ENCODE measurements at places on chromosomes 2 and 18.
A peak's percentile ranks its signal among the peaks of the same experiment; 100 is the strongest.

DNA sequence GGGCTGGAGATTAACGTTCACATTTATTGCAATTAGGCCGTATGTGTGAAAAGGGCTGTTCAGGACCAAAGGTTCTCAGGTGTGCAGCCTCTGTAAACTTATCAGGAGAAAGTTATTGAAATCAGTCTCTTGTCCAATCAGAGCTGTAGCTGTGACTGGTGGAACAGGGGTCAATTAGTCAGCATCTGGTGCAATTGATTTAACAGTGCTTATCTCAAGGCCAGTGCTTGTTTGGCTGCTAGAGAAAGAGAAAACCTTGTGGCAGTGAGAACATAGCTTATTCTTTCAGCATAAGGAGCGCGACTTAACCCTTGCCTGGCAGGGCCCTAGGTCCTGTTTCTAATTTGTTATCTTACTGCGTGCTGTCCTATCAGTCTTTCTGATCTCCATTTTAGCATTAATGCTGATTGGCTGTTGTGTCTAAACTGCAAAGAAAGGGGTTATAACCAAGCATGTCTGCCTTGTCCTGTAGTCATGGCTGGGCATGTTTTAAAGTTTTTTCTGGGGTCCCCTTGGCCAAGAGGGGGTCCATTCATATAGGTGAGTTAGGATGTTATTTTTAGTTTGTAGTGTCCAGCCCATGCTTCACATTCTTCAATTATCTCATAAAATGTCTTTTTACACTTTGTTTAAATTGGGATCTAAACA, 66.4 kb downstream of the CYB5A start:
- H3K4me1 ChIP-seq, result no peaks in the 10 kb centered on the region
- peaks cover 3% of the 10 kb centered on the region for H3K27me3 ChIP-seq
- H3K4me3 ChIP-seq, result no peak overlapping the region
- no peak overlapping the region for H3K27ac ChIP-seq
- no peak for DNase-seq
- no peaks in the 10 kb centered on the region for H3K36me3 ChIP-seq

- H3K27ac ChIP-seq, result no peak within 1 kb of the TSS
- H3K36me3 ChIP-seq, result no peaks in the 10 kb centered on the region
- peaks cover 18% of the 10 kb centered on the region for H3K4me1 ChIP-seq
- DNase-seq, result no peak
- H3K27me3 ChIP-seq, result peaks cover 7% of the 10 kb centered on the region
Measured at GRCh38 chr2:168801961-168802858, at the start of gene NOSTRIN. Gene NOSTRIN (plus strand): TSS chr2:168802637. CDS start chr2:168802647, 10 bp downstream.

DNA sequence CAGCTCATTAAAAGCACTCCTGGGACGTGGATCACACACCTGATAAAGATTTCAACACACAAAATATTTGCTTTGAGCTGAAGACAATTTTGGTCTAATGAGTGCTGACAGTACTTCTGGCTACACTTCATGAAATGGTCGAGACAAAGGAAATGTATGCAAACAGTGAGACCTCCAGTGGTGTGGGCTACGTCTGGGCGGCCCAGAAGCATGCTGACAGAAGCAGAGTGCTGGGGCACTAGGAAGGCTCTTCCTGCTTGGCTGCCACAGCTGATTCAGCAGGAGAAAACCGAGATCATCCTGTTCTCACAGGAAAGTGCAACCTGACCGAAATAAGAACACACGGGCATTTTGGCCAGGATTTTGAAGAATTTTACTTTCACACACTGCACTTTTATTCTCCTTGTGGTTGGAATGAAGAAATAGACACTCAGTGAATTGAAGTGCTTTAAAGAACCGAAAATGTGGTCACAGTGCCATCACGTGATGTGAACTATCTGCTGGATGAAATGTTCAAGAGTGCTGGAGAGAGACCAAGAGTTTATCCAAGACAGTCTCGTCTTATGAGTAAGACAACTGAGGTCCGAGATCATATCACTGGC, 149.5 kb downstream of the CCBE1 start:
- no peak overlapping the region for H3K27ac ChIP-seq
- H3K4me1 ChIP-seq, result no peaks in the 10 kb centered on the region
- H3K27me3 ChIP-seq, result no peaks in the 10 kb centered on the region
- H3K36me3 ChIP-seq, result no peaks in the 10 kb centered on the region

DNA sequence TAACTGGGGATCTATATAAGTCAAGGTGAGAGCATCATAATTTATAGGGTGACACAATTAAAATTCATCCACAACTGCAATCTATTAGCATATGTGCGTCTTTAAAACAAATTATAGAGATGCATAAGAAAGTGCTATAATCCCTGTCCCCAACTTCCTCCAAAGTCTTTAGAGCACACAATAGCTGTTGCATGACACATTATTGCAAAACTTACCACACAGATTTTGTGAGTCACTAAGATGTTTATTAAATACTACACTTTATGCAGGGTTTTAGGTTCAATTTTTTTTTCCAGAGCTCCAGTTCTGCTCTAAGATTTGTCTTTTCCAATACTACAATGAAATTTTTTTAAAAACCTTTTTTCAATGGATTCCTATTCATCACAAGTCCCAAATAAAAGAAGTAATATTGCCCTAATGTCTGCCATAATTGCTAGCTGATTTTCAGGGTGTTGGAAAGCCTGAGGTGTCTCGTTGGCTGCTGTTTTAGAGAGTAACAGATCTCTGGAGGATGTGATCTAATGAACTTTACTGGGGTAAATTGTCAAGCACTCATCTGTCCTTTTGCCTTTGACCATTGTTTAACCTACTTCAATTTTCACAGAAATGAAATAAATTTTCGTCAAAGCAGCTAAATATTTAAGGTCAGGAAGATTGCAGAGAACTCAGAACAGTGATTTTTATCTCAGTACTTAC, 250.5 kb upstream of the NETO1 start:
- no peak overlapping the region for H3K4me3 ChIP-seq
- H3K27me3 ChIP-seq, result no peaks in the 10 kb centered on the region
- H3K4me1 ChIP-seq, result no peaks in the 10 kb centered on the region
- no peak overlapping the region for H3K27ac ChIP-seq
- DNase-seq, result no peak

GRCh38 chr18:49584394-49584793, 22.5 kb downstream of the LIPG start:
- no peak overlapping the region for H3K4me3 ChIP-seq
- DNase-seq, result no peak
- peaks cover 5% of the 10 kb centered on the region for H3K27me3 ChIP-seq
- H3K27ac ChIP-seq, result no peak overlapping the region
- H3K36me3 ChIP-seq, result no peaks in the 10 kb centered on the region

- H3K4me3 ChIP-seq, result peak overlapping the region; percentile 1
- peaks cover 3% of the 10 kb centered on the region for H3K36me3 ChIP-seq
- H3K4me1 ChIP-seq, result peaks cover 29% of the 10 kb centered on the region
Measured at GRCh38 chr2:28135324-28135723, 244.8 kb downstream of the BABAM2 start.

GRCh38 chr2:169859423-169859822, 32.2 kb downstream of the UBR3 start:
- H3K27ac ChIP-seq, result no peak overlapping the region
- H3K4me1 ChIP-seq, result peaks cover 2% of the 10 kb centered on the region
- H3K36me3 ChIP-seq, result no peaks in the 10 kb centered on the region
- no peaks in the 10 kb centered on the region for H3K27me3 ChIP-seq

- peaks cover 5% of the 10 kb centered on the region for H3K36me3 ChIP-seq
- peak overlapping the region; percentile 69 for H3K27ac ChIP-seq
- peaks cover 17% of the 10 kb centered on the region for H3K4me1 ChIP-seq
- no peak for DNase-seq
Measured at GRCh38 chr2:241509155-241509784, 886 bp upstream of the STK25 start.

GRCh38 chr2:100151310-100151709, 8.9 kb upstream of the AFF3 start:
- H3K36me3 ChIP-seq, result no peaks in the 10 kb centered on the region
- H3K27ac ChIP-seq, result no peak overlapping the region
- no peak for DNase-seq
- H3K27me3 ChIP-seq, result peaks cover 22% of the 10 kb centered on the region
- no peak overlapping the region for H3K4me3 ChIP-seq

DNA sequence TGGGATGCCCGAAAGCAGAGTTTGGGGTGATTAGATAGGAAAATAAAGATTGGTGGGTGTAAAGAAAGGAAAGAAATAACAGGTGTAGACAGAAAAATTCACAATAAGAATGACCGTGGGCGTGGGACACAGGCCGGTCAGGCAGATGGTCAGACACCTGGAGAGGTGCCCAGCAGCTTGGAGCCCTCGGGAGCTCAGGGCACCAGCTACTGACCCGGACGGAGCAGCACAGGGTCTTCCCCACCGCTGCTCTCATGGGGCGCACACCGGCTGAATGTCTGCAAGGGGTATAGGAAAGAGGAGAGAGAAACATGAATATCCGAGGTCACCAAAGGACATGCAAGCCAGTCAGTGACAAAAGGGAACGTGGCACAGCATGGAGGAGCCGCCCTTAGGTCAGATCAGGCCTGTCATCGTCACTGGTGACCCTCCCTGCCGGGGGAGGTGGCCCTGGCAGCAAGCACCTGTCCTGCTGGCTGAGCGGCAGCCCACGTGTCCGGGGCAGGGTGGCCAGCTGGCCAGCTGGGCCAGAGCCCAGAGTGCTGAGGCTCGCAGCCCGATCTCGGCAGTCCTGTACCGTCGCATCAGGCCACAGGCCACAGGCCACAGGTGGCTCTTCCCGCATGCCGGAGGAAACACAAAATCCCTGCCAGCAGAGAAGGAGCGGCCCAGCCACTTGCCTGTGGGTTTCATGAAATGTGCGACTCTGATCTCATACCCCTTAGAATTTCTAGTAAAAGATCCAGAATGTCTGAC, 112.0 kb upstream of the NDUFV2 start:
- no peaks in the 10 kb centered on the region for H3K4me1 ChIP-seq
- peaks cover 11% of the 10 kb centered on the region for H3K27me3 ChIP-seq
- DNase-seq, result no peak
- no peak overlapping the region for H3K27ac ChIP-seq

DNA sequence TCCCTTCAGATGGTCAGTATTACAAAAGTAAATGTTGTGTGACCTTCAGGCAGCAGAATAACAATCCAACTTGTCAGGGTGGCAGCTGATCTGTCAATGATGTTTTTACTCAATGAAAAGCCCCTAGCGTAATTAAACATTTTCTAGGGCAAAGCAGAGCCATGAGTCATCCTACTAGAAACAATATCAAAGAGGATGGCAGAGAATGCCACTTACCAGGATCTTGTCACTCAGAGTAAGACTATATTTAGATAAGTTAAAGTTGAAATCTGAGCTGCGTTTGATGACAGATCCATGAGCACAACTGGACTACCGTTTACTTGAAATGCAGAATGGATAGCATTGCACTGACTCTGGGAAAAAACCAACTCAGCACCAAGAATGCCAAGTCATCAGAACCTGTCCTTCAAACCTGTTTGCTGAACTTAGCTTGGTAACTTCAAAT, 612.6 kb upstream of the ACVR2A start:
- peaks cover 2% of the 10 kb centered on the region for H3K4me1 ChIP-seq
- no peak for DNase-seq
- H3K36me3 ChIP-seq, result no peaks in the 10 kb centered on the region
- no peak overlapping the region for H3K4me3 ChIP-seq
- peaks cover 4% of the 10 kb centered on the region for H3K27me3 ChIP-seq
- no peak overlapping the region for H3K27ac ChIP-seq

GRCh38 chr2:145258903-145259579, 739.1 kb upstream of the ZEB2 start:
- DNase-seq, result peak; percentile 10
- peaks cover 12% of the 10 kb centered on the region for H3K4me1 ChIP-seq

- DNase-seq, result no peak
- H3K36me3 ChIP-seq, result no peaks in the 10 kb centered on the region
- H3K4me3 ChIP-seq, result no peak overlapping the region
- H3K27ac ChIP-seq, result no peak overlapping the region
Measured at GRCh38 chr18:1965016-1965415, 606.3 kb downstream of the METTL4 start.

GRCh38 chr18:27250471-27250870, 65.4 kb upstream of the CHST9 start:
- H3K4me1 ChIP-seq, result no peaks in the 10 kb centered on the region
- no peak for DNase-seq
- no peaks in the 10 kb centered on the region for H3K36me3 ChIP-seq
- H3K4me3 ChIP-seq, result no peak overlapping the region

GRCh38 chr2:62304429-62305417, 108.8 kb downstream of the B3GNT2 start:
- no peaks in the 10 kb centered on the region for H3K36me3 ChIP-seq
- DNase-seq, result peak; percentile 16
- peaks cover 2% of the 10 kb centered on the region for H3K27me3 ChIP-seq
- H3K27ac ChIP-seq, result peak overlapping the region; percentile 94
- H3K4me1 ChIP-seq, result peaks cover 63% of the 10 kb centered on the region

Measured in activated T-helper 2 cell treated with anti-CD3 and anti-CD28 coated beads, Interferon-gamma antibody, Interleukin-2, Interleukin-4, amounts not matched to agents 10 μg/mL and 5 μg/mL and 100 μg/mL, durations not matched to agents 14 hours and 24 hours and 36 hours (primary cell).